Activated CD4-positive, alpha-beta T cell treated with anti-CD3 and anti-CD28 coated beads, Interleukin-2, Interleukin-6, amounts not matched to agents 100 ng/mL and 50 ng/mL, durations not matched to agents 16 hours and 8 hours (primary cell): ENCODE measurements at places on chromosomes 12 and 14.

DNA sequence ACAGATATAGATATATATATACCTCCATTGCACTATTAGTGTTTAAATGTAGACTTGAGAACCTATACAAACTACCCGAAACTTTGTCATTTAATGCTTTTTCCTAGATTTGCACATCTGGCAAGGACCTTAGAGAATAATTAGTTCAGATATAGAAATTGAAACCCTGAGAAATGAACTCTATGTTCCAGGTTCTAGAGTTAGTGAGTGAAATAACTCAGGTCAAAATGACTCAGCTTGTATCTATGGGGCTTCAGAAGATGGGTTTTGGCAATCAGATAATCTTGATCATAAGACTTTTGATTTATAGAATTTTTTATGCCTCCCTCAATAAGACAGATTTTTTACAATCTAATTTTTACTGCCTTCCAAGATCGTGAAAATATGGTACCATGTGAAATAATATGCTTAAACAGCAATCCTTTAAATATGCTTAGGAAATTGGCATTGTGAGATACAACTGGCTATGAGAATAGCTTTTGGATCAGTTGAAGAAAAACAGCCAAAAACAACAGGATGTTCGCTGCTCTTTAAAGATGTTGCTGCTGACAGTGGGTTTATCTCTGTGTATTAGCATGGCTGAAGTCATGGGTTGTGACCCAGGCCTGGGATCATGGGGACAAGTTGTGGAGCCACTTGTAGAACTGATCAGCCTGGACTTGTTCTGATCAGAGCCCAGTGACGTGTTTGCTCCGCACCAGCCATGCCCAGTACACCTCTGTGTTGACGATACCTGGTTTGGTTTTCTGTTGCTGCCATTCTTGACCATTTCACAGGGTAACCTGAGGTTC lies 63.6 kb downstream of the TTLL5 start:
- DNase-seq: peak; percentile 49

- no peak for DNase-seq
Observed at GRCh38 chr12:5650829-5651461, 219.0 kb downstream of the NTF3 start.

- no peak for DNase-seq
Observed at GRCh38 chr14:65560340-65561027, 148.0 kb downstream of the FUT8 start.

- DNase-seq: no peak
Observed at GRCh38 chr12:100346660-100347059, 10.2 kb upstream of the SLC17A8 start.
